Stimulated activated CD8-positive, alpha-beta memory T cell treated with anti-CD3 and anti-CD28 coated beads, Interleukin-15, amount 100 ng/mL, for 48 hours (primary cell): ENCODE measurements at places on chromosomes 6 and 20.
A peak's percentile ranks its signal among the peaks of the same experiment; 100 is the strongest.

GRCh38 chr6:85795945-85796344 lies 153.3 kb upstream of the SYNCRIP start:
- DNase-seq, result no peak

DNA sequence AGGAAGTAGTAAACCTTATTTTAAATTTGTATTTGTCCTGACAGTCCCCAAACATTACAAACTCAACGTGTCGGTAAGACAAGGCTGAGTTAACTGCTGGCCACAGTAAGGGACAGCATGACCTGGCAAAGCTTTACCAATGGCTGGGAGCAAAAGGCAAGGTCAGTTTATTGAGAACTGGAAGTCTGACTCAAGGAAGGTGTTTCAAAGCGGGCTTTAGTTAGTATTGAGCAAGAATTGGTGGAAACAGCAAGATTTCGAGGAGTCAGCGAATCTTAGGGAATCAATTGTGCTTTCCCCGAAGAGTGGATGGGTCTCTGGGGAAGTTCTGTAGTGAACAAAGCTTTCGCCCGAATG lies 885 bp upstream of the GZF1 start:
- no peak for DNase-seq

GRCh38 chr20:24657196-24657595 lies 187.8 kb downstream of the SYNDIG1 start:
- no peak for DNase-seq

- DNase-seq, result no peak
Measured at GRCh38 chr20:34983089-34983820, 27.6 kb downstream of the MYH7B start.

GRCh38 chr20:47300071-47300470 lies 56.4 kb downstream of the ZMYND8 start:
- DNase-seq, result no peak

DNA sequence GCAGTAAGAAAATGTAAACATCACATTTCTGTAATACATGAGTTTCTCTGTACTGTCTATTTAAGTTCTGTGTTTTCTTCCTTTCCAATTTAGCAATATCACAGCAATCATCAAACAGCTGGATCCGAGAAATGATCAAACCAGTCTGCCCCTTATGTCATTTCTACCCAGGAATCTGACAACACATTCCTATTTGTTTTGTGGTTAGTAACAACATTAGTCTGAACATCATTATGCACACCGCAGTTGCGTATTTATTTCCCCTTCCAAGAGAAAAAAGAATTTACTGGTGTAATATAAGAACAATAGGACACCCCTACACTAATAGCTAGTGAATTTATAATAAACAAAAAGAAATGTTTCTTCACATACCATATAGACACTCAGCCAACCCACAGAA lies 179.5 kb downstream of the BTBD9 start:
- no peak for DNase-seq

DNA sequence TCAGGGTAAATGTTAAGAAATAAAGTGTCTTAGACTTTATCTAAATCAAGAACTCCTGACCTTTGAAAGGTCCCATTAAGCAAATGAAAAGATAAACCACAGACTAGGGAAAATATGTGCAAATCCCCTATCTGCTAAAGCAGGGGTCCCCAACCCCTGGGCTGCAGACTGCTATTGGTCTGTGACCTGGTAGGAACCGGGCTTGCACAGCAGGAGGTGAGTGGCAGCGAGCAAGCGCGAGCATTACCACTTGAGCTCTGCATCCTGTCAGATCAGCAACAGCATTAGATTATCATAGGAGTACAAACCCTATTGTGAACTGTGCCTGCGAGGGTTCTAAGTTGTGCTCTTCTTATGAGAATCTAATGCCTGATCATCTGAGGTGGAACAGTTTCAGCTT lies 42.4 kb downstream of the LCA5 start:
- DNase-seq, result no peak

DNA sequence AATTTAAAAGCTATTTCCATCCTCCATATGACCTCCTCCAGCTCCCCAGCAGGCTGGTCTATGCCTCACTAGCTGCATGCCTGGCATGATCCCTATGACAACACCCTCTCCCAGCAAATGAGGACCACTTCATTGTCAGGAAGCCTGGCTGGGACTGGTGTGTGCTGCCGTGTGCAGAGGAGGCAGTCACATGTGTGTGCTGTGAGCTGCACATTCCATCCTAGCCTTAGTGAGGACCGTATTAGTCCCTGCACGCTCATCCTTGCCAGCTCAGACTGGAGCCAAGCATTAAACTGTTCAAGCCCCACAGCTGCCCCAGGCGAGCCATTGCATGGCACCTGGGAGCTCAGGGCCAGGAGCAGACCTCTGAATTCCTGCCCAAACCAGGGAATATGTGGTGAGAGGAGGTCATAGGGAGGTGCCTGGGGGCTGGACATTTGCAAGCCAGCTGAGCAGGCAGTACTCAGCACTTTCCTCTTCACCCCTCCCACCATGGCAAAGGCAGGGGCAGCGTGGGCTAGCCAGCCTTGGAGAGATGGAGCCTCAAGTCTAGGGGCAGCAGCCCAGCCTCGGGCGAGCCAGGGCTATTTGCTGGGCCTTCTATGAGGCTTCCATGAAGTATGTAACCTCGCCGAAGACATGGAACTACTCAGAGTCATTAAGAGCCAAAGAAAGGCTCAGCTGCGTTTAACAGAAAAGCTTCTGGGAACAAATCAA lies 8.7 kb upstream of the CCN5 start:
- DNase-seq, result no peak

DNA sequence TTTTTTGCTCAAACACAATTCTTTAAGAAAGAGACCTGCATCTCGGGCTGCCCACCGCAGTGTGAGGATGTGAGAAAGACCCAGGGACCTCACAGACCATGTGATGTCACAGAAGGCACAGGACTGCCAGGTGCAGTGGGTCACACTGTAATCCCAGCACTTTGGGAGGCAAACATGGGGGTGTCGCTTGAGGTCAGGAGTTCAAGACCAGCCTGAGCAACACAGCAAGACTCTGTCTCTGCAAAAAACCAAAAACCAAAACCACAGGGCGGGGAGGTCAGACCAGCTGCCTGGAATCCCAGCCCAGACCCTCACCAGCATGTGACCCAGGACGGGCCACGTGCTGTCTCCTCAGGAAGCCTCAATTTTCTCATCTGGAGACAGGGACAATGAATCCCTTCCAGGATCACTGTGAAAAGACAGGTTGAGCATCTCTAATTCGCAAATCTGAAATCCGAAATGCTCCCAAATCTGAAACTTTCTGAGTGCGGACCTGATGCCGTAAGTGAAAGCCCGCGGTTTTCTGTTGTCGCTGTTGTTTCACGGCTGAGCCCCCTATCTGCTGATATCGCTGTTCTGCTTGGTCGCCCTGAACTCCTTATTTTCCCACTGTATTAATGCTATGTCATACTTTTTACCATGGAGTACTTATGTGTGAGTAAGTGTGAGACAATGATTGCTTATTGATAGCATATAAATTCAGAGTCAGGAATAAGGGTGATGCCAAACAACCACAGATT lies 159.5 kb upstream of the PTPN1 start:
- DNase-seq, result peak; percentile 36

DNA sequence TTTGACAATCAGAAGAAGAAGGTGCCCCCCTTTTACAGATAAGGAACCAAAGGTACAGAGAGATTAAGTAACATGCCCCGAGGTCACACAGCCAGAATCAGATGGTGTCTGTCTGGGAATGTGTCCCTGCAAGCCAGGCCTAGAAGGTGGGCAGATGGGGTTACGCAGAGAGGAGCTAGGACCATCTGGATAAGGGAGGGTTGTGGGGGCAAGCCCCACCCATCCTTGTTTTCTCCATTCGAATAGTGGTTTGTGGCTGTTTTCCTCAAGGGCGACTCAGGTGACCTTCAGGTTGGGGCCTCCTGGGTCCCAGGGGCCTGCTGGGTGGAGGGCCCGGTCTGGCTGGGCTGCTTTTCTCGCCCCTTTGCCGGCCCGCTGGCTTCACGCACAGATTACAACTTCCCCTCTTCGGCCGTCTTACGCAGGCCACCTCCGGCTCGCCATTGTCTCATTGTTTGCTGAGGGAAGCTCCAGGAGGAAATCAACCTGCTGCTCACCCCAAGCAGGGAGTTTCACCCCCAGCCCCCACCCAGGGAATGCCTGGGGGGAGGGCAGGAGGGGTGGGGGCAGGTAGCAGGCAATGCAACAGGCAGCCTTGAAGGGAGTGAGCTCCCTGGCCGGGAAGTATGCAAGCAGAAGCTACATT lies 30.8 kb upstream of the CSNK2A1 start:
- no peak for DNase-seq

DNA sequence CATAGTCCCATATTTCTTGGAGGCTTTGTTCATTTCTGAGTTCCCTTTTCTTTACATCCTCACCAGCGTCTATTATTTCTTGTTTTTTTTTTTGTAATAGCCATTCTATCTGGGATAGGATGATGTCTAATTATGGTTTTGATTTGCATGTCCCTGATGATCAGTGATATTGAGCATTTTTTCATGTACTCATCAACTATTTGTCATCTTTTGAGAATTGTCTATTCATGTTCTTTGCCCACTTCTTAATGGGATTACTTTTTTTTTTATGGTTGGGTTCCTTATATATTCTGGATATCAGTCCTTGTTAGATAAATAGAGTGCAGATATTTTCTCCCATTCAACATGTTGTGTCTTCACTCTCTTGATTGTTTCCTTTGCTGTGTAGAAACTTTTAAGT lies 42.1 kb downstream of the CYB5R4 start:
- DNase-seq, result no peak

DNA sequence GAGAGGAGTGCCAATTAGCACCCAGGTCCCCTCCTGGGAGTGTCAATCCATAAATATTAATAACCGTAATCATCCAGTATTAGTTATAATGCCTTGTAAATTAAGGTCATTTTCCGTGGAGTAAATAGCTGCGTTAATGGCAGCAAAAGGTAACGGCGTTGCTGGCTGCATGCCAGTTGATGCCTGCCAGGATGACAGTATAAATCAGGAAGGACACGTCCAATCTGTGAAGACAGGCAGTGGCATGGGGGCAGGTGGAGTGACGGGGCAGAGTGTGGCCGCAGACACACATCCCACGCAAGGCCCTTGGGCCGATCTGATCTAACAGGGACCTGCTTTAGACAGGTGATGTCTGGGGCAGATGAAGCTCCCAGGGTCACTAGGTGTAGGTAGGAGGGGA lies 49.1 kb downstream of the KCNB1 start:
- no peak for DNase-seq

GRCh38 chr20:36008461-36009035 lies 40.2 kb downstream of the CNBD2 start:
- DNase-seq, result no peak

- DNase-seq, result no peak
Measured at GRCh38 chr20:36629719-36630681, 16.0 kb downstream of the SLA2 start.

DNA sequence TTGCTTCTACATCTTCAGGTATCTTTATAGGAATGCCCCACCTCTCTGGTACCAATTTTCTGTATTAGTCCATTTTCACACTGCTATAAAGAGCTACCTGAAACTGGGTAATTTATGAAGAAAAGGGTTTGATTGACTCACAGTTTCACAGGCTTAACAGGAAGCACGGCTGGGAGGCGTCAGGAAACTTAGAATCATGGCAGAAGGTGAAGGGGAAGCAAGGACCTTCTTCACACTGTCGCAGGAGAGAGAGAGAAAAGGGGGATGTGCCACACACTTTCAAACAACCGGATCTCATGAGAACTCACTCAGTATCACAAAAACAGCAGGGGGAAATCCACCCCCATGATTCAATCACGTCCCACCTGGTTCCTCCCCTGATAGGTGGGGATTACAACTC lies 24.4 kb upstream of the LY86 start:
- DNase-seq, result no peak

GRCh38 chr6:75266716-75267291 lies 17.8 kb downstream of the TMEM30A start:
- DNase-seq, result no peak

GRCh38 chr6:149140137-149140909 lies 177.2 kb upstream of the TAB2 start:
- peak; percentile 54 for DNase-seq

GRCh38 chr20:32536851-32537656 lies 48.1 kb downstream of the NOL4L start:
- DNase-seq, result no peak

DNA sequence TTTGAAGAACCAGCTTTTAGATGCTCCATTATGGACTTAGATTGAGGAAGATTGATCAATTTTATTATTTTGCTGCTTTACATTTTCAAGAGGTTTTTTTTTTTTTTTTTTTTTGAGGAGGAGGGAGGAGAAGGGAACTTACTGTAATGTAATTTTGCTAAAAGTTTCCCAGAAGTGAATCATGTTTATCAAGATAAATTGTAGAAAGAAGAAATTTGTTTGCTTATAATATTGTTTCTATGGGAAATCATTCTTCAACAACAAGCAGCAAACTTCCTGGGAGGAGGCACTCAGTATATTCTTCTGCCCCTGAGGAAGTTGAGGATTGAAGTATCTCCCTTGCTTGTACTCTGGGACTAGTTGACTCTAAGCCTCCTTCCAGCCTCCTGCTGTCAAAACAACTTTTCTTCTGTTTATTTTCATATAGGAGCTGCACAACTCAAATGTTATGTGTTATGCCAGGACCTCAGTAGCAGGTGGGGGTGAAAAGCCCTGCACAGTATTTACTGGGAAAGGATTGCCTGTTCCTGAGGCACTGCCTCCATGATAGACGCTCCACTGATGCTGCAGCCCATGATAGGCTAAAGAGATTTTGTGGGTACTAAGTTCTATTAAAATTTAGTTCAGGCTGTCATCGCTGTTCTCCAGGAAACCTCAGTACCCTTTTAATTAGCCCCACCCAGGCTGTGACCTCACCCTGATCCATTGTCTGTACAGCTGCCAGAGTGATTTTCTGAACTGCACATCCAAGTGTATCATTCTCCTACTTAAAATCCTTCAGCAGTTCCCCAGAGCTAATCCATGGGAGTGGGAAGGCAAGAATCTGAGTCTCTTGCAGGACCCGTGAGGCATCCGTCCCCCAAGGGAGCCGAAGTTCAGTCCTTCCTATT lies 51.9 kb downstream of the CARMIL1 start:
- no peak for DNase-seq

- no peak for DNase-seq
Measured at GRCh38 chr6:110329348-110329713, 28.8 kb downstream of the METTL24 start.

DNA sequence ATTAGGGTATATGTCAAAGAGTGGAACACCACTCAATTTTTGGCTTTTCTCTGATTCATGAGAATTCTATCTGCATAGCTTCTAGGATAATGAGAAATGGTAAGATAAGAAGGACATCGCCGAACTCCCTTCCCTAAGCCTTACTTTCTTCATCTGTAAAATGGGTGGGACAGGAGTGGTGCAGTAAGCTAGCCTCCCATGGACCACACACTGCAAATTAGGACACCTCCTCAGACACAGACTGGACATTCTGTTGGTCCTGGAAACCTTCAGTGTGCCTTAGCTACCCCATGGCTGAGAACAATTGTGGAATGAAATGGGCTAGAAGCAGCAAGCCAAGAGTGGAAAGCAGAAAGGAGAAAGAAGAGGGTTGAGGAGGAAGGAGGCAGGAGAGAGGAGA lies 89.6 kb downstream of the BMP7 start:
- no peak for DNase-seq
